ENCODE measurements at places on chromosomes 16 and 17.

GRCh38 chr16:17784073-17784472 is 313.3 kb upstream of the XYLT1 start:
- DNase-seq, result no peak

DNA sequence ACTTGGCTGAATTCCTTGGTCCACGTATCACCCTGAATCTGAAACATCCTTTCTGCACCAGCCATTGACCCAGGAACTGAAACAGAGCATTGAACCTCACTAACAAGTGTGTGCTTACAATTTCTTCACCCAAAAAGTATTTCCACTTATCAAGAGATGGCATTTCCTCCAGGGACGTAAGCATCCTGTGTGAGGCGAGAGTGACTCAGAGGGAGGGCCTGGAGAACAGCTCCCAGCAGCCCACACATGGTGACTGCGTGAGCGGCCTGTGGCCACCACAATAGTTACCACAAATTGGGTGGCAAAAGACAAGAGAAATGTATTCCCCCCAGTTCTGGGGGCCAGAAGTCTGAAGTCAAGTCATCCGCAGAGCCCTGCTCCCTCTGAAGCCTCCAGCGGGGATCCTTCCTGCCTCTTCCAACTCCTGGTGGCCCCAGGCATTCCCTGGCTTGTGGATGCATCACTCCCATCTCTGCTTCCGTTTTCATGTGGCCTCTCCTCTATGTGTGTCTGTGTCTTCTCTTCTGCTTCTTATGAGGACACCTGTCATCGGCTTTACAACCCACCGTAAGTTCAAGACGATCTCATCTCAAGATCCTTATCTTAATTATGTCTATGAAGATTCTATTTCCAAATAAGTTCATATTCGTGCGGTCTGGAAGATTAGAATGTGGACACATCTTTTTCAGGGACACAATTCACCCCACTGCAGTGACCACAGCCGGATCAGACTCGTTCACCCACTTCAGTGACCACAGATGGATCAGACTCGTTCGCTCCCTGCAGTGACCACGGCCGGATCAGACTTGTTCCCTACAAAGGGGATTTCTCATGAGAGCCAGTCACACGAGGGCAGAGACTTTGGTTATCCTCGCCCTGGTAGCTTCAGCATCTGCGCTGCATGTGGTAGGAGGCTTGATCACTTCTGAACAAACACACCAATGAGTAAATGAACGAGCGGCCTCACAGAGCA is 122.6 kb upstream of the FOXF1 start:
- peak; percentile 82 for DNase-seq

DNA sequence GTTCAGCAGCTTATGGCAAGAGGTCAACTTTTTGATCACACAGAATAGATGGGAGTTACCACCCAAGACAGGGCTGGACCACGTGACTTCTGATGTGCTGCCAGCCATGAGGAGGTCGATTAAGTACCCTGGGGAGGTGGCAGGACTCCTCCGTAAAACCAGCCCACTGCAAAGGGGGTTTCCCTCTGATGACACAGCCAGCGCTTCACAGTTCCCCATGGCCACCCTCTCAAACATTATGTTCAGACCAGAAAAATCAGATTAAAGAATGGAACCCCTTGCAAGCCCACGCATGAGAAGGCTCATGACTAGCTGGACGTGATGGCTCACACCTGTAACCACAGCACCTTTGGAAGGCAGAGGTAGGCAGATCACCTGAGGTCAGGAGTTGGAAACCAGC is 222.9 kb downstream of the CPPED1 start:
- DNase-seq, result no peak

DNA sequence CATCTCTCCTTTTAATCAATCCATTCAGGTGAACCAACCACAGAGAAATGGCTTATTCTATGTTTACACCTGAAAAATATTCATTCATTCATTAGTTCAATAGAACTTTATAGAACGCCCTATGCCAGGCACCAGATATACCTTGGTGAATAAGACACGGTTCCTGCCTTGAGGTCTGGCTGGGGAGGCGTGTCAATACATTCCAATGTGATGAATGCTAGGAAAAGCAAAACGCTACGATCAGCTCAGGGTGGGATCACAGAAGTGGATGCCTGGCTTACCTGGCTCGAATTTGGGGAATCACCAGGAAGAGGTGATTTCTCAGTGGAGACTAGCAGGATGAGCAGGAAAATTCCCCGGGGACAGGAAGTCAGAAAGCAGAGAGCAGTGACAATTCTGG is 17.5 kb upstream of the WFIKKN2 start:
- no peak for DNase-seq

GRCh38 chr17:37762666-37763065 is 17.8 kb upstream of the HNF1B start:
- DNase-seq, result no peak
